ENCODE measurements at places on chromosomes 7 and 10.

DNA sequence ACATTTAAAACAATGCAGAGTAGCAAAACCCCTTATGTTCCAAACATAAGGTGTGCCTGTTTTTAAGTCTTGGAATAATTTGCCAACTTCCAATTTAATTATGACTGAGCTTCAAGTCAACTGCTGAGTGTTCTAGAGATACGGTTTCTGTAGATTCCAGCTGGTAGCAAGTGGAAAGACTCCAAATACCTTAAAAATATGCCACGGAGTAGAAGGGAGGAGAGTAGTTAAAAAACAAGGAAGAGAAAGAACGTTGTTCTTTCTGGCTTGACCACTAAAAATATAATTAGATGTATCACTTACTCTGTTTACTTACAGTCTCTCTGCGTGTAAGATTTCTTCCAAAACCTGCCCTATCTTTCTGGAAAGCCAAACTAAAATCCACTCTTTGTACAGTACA lies 24.5 kb upstream of the ABLIM1 start:
- no peak for DNase-seq

- peak; percentile 8 for DNase-seq
These were observed 17.2 kb upstream of the BMPER start for GRCh38 chr7:33888166-33888565.

DNA sequence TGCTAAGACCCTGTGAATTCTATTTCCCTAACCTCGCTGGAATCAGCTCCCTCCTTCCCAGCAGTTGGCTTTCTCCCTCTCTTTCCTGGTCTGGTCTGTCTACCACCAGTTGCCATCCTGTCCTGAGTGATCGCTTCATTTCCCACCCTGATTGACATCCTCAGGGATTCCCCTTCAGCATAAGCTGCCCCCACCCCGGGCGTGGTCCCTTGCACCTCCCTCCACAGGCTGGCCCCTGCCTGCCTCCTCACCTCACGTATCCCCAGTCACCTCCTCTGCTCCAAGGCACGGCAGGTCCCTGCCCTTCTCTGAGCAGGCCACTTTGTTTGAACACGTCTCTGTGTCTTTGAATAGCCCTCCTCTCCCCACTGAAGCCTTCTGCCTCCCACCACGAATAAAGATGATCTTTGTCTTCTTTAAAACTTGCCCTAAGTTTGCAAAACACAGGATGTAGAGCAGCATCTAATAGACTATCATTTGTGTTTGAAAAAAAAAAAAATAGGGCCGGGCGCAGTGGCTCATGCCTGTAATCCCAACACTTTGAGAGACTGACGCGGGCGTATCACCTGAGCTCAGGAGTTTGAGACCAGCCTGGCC lies 233.5 kb downstream of the CUX1 start:
- no peak for DNase-seq

DNA sequence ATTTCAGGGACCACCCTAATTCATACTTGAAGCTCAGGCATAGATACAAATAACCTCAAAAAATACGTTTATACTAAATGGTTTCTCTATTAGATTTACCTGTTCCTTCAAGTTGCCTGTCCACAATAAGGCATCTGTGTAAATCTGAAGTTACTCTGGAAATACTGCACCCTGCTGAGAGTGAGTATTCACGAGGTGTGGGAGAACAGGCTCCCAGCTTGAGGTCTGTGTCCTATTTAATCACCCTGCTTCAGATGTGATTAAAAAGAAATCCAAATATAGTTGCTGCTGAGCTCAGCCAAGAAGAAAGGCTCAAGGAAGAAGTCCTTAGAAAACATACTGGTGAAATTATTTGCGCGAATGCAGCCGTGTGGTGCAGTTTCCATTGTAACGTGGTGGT lies 136.8 kb downstream of the KLF6 start:
- DNase-seq, result peak; percentile 89

GRCh38 chr10:43689618-43689954 lies 40.9 kb upstream of the ZNF32 start:
- peak; percentile 21 for DNase-seq

GRCh38 chr10:1327759-1328158 lies 271.6 kb downstream of the WDR37 start:
- DNase-seq, result no peak

DNA sequence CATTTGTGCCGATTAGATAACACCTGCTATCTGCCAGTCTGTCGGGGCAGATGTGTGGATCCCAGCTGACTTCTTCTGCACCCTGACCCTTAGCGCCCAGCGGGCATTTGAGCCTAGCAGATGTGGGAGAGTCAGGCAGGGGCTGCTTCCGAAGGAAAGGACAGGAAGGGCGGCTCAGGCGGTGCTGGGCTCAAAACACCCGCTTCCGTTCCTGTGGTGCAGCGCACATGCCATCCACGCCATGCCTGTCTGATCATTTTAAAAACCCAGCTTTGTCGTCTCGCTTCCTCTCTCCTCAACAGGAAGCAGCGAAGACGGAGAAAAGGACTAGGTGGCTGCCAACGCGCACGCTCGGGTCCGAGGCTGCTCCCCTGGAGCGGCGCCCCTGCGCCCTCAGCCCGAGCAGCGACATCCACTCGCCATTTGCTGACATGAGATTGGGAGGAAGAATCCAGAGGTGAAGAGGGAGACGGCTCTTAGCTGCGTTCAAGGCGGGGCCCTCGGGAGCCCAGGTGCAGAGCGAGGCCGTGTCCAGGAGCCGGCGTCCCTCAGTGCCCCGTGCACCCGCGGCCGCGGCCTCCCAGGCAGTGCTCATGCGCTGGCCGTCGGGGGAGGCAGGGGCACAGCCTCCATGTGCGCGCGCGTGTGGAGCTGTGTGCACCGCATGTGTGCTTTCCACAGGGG lies 5.9 kb upstream of the BHLHA15 start:
- peak; percentile 70 for DNase-seq

DNA sequence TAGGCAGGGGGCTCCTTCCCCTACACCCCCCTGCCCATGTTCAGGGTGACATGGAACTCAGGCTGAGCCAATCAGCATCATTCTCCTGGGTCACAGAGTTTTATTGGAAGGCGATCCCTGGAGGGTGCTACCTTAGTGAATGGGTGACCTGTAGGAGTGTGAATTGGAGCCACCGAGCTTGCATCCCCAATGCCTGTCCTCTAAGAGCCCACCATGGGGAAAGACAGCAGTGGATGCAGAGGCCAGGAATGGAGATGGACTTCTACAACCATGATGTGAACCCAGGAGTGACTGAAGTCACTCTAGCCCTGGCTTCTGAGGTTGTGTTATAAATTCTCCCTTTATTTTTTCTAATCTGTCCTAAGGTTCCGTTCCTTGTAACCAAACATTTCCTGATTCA lies 89.4 kb downstream of the CCDC71L start:
- DNase-seq, result no peak

- DNase-seq, result no peak
These were observed 22.8 kb downstream of the FAM107B start for GRCh38 chr10:14751921-14752320.

DNA sequence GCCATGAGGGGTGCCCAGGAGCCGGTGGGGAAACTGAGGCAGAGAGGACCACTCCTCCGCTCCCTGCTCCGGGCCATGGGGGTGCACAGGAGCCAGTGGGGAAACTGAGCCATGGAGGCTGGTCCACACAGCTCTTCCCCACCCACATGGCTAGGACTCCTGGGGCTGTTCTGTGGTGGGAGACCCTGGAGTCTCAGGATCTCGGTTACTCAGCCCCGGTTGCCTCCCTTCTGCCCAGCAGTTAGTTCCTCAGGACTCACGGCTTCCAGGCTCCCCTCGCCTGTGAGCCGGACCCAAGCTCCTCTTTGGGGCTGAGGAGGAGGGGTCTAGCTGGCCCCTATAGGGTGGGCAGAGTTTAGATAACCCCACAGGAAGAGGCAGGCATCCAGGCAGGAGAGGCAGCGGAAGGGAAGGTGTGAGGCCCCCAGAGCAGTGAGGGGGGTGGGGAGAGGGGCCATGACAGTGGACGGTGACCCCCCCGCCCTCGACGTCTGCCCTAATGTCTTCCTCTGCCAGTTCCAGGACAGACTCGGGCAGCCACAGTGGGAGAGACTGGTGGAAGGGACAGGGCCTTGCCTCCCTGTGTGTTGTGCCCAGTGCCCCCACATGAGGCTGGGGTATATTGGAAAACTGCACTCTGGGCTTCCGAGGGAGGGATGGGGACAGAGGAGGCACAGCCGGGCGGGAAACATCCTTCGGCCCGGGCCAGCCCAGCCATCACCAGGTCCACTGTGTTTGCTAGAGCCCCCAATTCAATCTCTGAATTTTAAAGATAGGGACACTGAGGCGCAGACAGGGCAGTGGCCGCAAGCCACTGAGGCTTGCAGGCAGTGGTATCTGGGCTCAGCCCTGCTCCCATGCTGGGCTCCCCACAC lies 4.3 kb downstream of the ELFN1 start:
- no peak for DNase-seq

DNA sequence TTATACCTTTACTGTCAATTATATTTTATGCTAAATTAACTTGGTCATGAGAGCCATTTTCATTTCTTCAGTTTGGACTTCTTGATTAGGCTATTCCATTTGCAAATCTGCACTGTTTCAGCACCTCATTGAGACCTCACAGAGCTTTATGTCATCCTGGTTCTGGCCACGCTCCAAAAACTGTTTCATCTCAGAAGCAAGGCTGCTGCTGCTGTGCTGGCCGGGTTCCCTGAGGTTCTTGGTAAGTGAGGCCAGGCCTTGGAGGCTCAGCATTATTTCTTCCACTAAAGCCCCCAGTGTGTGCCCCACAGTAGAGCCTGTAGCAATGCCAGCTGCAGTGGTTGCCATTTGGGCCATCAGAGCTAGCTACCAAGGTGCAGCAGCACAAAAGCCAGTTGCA lies 7.8 kb upstream of the ZNF485 start:
- DNase-seq, result no peak

DNA sequence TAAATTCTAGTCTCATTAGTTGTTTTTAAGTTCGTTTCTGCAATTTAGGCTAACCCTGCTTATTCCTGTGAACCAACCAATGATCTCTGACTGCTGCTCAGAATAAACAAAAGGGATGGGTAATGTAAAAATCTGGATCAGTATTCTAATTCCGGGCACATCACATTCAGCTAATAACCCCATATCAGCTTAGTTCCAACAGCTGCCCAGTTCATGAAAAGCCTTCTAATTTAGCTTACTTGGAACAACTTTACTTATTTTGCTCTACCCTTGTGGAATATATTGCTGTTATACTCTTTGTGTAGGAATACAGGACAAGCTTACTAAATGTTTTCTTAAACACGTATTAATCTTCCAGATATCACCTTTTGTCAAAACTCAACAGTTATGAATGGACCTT lies 3.6 kb upstream of the CFAP43 start:
- DNase-seq, result no peak

DNA sequence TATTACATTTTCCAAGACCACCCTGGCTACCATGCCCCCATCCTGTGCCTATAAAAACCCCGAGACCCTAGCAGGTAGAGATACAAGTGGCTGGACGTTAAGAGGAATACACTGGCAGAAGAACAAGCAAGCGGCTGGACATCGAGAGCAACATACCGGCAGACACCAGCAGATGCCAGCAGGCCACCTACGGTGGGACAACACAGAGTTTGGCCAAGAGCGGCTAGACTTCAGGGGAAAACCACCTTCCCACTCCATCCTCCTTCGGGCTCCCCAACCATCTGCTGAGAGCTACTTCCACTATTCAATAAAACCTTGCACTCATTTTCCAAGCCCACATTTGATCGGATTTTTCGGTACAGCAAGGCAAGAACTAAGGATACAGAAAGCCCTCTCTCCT lies 70.3 kb downstream of the ORC5 start:
- DNase-seq, result no peak

- no peak for DNase-seq
These were observed 252.6 kb upstream of the ANKRD30A start for GRCh38 chr10:36872702-36873393.

GRCh38 chr10:3510741-3511140 lies 274.3 kb downstream of the KLF6 start:
- no peak for DNase-seq

GRCh38 chr7:102459221-102459844 lies 5.3 kb downstream of the ALKBH4 start:
- no peak for DNase-seq

DNA sequence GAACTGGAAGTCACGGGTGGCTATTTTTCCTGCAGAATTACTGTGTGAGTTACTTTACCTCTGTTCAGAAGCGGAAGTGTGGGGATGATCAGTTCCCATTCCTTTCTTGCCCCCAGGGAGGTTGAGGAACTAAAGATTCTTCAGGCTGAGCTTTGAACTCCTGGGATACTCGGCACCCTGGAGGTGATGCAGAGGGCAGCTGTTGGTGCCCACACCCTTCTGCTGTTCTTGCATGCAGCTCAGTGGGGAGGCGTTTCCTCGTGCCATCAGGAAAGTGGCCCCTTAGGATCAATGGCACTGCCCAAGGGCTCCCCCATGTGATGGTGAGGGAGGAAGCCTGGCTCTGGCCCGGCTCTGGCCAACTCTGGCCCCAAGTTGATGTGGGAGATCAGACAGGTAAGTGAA lies 44.7 kb upstream of the MXI1 start:
- no peak for DNase-seq

- no peak for DNase-seq
These were observed 141.4 kb downstream of the MAGI2 start for GRCh38 chr7:79312022-79312421.

- DNase-seq, result peak; percentile 27
These were observed 3.8 kb upstream of the ANTXRL start for GRCh38 chr10:46282842-46283574.

DNA sequence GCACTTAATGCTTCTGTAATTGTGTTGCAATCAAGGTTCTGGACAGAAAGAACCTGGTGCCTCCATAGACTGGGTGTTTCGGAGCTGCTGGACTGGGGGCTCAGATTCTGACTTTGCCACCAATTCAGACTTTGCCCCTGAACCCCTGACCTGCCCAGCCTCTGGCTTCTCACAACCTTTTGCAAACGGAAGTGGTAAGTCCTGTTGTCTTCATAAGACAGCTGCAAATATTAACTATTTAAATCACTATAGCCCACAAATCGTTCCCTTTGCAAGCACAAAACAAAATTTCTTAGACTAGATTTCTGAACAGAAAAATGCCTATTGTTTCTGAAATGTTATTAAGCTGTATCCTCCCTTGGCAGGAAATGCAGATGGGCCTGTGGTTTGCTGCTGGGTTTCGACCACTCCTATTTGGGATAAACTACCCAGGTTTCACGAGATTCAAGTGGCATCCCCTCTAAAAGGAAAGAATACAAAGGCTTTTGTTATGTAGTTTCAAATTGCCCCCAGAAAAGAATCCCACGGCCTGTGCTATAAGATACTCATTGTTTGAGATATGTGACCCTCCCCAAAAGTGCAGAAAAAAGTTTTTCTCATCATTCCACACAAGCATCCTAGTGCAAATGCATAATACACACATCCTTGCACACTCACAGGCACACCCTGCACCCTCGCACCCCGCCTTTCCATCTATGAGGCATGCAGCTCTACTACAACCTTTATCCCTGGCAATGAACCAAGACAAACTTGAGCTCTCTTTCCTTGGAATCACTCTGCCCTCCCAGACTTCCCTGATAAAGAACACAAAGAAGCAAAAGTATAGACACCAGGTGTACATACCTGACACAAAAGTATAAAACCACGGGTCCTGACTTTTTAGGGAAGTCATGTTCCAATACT lies 209.1 kb downstream of the PRPF18 start:
- DNase-seq, result no peak

DNA sequence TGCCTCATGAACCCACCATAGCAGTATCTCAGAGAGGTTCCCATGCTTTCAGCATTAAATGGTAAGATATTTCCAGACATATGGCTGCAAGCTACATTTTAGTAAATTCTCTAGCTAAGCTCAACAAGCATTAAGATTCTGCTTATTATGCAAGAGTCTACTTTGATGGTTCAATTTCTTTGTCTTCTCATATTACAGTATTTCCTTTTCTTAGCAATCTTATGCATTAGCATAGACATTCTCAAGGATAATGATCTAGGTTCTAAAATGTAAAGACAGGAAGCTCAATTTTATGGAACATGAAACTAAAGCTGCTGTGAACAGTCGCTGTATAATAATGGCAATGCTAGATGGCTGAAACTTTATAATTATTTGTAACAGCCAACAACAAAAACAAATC lies 39.2 kb downstream of the MEOX2 start:
- no peak for DNase-seq

All from NCI-H146 (cell line).